ENCODE measurements at places on chromosomes 16 and 17. TPM values are rescaled to one million over a fixed set of nuclear protein-coding genes. Genes with fewer than 3 reads are reported as not detected.

- DNase-seq, result peak; percentile 57
These were observed 237.0 kb downstream of the SEC14L1 start for GRCh38 chr17:77377710-77378235.

- no peak for DNase-seq
These were observed 9.5 kb downstream of the XPO6 start for GRCh38 chr16:28202147-28202746.

GRCh38 chr17:56431736-56432135 is 161.8 kb upstream of the NOG start:
- DNase-seq, result no peak

DNA sequence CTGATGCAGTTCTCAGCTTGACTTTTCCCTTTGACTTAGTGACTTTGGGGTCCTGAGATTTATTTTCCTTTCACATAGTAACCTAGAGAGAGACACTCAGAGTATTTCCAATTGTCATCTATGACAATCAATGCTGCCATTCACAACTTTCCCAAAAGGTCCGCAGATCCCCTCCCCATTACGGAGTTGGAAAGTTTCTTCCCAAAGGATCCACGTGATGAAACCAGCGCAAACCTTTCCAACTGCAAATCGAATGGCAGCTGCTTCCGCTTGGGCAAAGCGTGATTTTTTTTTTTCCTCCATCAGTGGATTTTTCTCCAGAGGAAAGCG is 538 bp upstream of the FCSK start:
- peak; percentile 64 for DNase-seq

GRCh38 chr17:8861495-8862181 is 5.8 kb downstream of the PIK3R6 start:
- DNase-seq, result no peak

- peak; percentile 55 for DNase-seq
These were observed 93.8 kb downstream of the GRIN2A start for GRCh38 chr16:10088380-10088793.

- DNase-seq, result peak; percentile 50
These were observed 297.5 kb downstream of the CA10 start for GRCh38 chr17:51860954-51861561.

SLC9A5 gene
- 5.8 TPM for polyA plus RNA-seq

SYNRG gene
- polyA plus RNA-seq, result 8.9 TPM

ITGAL gene
- polyA plus RNA-seq, result 0.28 TPM

Measured in SK-N-SH (cell line).